NCI-H748 treated with DMSO at 0.1 percent for 48 hours (cell line): ENCODE measurements at places on chromosomes 2 and 18.

DNA sequence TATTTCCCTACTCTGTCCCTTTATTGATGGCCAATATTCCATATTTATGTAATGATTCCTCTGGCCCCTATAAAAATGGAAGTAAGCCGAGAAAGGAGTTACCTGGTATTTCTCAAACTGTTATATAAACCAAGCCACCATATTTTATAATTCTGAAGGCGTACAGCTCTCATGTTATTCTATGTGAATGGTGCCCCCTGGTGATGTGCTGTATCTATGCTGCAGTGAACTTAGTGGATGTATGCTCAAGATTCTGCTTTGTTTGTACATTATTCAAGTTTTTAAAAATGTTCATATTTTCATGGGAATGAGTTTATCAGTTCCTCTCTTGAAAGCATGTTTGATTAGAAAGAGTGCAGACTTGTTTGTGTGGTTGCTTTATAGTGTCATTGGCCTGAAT is 194.5 kb upstream of the LRRTM1 start:
- no peak for DNase-seq

- no peak for DNase-seq
Measured at GRCh38 chr2:108889907-108890306, 99.1 kb downstream of the EDAR start.

- peak; percentile 16 for DNase-seq
Measured at GRCh38 chr2:218992703-218993344, 398 bp downstream of the CRYBA2 start.

GRCh38 chr2:115480741-115481140 is 1038.3 kb downstream of the DPP10 start:
- DNase-seq = no peak

DNA sequence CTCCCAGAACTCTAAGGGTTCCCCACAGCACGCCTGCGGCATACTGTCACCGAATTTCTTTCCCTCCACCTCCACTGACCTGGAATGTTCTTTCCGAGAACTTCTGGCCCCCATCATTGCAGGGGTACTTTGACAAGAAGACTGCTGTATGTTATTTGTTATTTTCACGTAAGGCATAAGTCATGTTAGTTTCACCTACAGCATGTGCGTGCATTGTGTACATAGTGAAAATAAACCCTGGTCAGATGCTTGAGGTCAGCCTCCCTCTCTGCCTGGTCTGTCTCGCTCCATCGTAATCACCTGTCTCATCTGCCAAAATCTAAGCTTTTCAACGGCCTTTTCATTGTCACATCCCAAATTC is 4.1 kb downstream of the ABCG8 start:
- DNase-seq = no peak

GRCh38 chr2:134008837-134009236 is 245.0 kb upstream of the MGAT5 start:
- DNase-seq = no peak

- DNase-seq = peak; percentile 99
Measured at GRCh38 chr18:76212960-76213359, 282.1 kb downstream of the ZNF516 start.

GRCh38 chr2:178295115-178295514 is 100.8 kb downstream of the OSBPL6 start:
- DNase-seq = no peak

- DNase-seq = no peak
Measured at GRCh38 chr2:211367711-211368110, 811.3 kb downstream of the CPS1 start.

DNA sequence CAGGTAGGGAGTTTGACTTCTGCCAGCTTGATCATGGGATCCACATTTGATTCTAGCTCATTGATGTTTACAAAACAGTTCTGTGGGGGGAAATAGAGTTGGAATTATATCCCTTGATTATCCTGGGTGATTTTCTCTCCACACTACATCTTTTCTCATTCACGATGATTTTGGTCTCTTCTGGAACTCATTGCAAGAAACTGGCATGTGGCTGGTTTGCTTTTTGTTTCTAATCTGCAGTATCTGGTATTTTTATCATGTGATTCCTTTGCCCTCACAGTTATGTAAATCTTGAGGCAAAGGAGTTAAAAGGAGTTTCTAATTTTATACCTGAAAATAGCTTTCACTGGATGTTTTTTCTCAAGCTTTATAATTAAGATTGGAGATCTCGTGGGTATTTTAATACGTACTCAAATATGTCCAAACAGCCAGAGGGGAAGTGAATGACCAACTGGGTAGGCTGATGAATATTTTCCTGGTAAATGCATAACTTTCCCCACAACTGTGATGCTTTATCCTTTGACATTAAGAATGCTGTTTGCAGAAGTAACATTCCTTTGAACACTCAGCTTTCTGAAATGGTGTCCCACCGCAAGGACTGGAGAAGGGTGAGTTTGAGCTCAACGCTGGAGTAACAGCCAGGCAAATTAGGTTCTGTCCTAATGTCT is 502.9 kb upstream of the ZEB2 start:
- no peak for DNase-seq

- no peak for DNase-seq
Measured at GRCh38 chr2:223042704-223043118, 9.3 kb upstream of the KCNE4 start.

GRCh38 chr18:63236406-63236805 is 83.2 kb downstream of the BCL2 start:
- no peak for DNase-seq

DNA sequence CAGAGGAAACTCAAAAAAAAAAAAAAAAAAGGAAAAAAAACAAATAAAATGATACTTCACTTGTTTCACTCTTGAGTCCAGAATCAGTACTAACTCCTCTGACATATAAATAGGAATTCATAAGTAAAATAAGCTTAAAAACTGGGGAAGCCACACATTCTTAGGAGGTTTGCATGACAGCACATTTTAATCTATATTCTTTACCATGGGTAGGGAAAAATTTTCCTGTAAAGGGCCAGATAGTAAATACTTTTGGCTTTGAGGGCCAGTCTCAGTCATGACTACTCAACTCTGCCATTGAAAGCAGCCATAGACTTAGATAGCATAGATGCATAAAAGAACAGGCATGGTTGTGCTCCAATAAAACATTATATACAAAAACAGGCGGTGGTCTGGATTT is 145.2 kb downstream of the BCL11A start:
- DNase-seq = no peak

DNA sequence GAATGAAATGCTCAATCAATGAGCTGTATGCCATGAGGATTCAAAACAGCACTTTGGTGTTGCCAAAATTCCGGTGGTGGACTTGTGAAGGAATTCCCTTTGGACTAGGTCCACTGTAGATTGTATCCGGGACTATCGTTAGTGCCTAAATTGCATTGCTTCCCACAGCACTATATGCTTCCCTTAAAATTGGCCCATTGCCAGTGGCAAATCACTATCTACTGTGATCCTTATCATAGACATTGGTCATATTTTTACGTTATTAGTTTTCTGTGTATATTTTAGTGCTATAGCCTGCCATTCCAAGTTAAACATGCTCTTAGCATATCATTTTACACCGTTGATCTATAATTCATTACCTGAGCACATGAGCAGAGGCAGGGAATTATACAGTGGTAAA is 1.7 kb downstream of the PJVK start:
- DNase-seq = no peak

GRCh38 chr2:223613017-223613950 is 11.1 kb upstream of the SCG2 start:
- DNase-seq = peak; percentile 86

GRCh38 chr2:71637168-71637567 is 183.8 kb downstream of the DYSF start:
- DNase-seq = no peak

DNA sequence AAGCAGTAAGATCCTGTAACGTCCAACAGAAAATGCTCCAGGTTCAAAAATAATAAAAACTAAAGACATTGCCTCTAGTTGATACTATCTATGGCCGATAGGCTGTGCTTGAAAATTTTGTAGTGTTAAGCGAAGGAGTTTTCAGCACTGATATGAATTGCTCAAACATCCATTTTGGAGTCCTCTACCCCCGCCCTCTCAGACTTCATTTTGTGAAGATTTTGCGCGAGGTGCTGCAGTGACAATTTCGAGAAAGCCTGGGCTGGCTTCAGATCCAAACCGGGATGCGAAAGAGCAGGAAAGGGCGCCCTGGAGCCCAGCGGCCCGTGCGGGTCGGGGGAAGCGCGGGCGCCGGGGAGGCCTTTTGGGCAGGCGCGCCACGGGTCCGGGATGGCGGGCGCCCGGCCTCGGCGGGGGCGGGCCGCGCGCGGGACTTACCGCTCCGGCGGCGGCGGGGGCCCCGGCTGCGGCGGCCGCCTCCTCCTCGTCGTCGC is 1.8 kb downstream of the SP3 start:
- DNase-seq = peak; percentile 49

- DNase-seq = no peak
Measured at GRCh38 chr2:233829193-233830110, 24.9 kb downstream of the HJURP start.

DNA sequence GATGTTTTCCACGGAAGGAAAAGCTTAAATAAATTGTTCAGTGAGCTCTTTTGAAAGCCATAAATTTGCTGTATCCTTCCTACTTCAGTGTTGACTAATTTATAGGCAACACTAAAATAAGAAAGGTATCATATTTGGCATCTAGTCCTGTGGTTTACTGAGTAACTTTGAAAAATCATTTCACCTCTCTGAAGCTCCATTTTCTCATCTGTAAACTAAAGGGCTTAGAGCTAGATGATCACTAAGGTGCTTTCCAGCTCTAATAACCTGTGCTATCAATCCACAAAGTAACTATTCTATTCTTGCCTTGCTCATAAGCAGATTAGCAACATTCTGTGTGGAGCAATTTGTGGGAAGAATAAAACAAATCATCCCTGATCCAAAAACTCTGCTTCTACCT is 3.6 kb upstream of the MYOM1 start:
- DNase-seq = no peak
